Liver (tissue), 10 donors: ENCODE measurements at places on chromosomes 1 and 21. TPM values are rescaled to one million over a fixed set of nuclear protein-coding genes. Genes with fewer than 3 reads are reported as not detected.

Gene SLC26A9
- total RNA-seq = not detected

Gene MEGF6
- 11.0 TPM for total RNA-seq

Gene LRRC53
- total RNA-seq = not detected

Gene LORICRIN
- total RNA-seq = not detected

GRCh38 chr1:170886460-170886859, 48.9 kb upstream of the MROH9 start:
- DNase-seq = no peak
- H3K27me3 ChIP-seq = no peaks in the 10 kb centered on the region
- H3K36me3 ChIP-seq = no peaks in the 10 kb centered on the region
- no peak overlapping the region for H3K27ac ChIP-seq
- no peaks in the 10 kb centered on the region for H3K4me1 ChIP-seq

DNA sequence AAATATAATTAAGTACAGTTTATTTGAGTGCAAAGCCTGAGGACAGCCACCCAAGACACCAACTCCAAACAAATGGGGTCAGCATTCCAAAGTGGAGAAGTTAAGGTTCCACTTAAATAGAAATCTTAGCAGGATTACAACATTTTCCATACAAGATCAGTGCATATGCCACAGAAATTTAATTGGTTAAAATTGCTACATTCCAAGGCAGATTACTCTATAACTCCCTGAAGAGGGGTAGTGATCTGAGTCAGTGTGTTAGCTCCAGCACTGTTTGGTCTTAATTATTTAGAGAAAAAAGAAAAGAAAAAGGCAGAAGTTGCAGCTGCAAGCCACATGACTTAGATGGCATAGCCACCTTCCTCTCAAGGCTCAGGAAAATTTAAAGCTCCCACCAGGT, 297.5 kb downstream of the HHIPL2 start:
- no peak overlapping the region for H3K4me3 ChIP-seq
- H3K27ac ChIP-seq = no peak overlapping the region
- no peak for DNase-seq
- H3K27me3 ChIP-seq = no peaks in the 10 kb centered on the region

DNA sequence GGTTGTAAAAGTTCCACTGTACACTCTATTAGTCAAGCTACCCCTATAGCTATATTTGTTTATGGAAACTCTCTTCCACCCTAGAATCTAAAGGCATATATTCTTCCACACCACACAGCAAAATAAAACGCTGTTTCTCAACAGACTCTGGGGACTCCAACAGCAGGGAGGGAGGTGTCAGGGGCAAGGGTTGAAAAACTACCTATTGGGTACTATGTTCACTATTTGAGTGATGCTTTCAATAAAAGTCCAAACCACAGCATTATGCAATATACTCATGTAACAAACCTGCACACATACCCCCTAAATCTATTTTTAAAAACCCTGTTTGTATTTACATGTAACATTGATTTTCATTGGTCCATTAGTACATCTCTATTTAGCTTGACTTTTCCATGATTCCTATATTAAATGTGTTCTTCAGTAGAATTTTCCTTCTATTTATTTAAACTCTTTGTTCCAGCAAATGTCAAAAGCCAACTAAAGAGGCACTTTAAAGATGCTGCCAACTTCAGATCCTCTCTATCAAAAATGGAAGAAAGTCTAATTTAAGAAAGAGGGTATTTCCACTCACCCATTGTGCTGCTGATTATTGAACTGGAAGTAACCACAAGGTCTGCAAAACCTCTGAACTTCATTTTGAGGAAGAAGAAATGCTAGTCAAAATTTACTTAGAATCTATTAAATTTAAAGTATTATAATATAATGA, 26.2 kb downstream of the RGS7 start:
- no peaks in the 10 kb centered on the region for H3K4me1 ChIP-seq
- no peak overlapping the region for H3K4me3 ChIP-seq
- H3K27ac ChIP-seq = no peak overlapping the region
- no peak for DNase-seq
- H3K36me3 ChIP-seq = no peaks in the 10 kb centered on the region

DNA sequence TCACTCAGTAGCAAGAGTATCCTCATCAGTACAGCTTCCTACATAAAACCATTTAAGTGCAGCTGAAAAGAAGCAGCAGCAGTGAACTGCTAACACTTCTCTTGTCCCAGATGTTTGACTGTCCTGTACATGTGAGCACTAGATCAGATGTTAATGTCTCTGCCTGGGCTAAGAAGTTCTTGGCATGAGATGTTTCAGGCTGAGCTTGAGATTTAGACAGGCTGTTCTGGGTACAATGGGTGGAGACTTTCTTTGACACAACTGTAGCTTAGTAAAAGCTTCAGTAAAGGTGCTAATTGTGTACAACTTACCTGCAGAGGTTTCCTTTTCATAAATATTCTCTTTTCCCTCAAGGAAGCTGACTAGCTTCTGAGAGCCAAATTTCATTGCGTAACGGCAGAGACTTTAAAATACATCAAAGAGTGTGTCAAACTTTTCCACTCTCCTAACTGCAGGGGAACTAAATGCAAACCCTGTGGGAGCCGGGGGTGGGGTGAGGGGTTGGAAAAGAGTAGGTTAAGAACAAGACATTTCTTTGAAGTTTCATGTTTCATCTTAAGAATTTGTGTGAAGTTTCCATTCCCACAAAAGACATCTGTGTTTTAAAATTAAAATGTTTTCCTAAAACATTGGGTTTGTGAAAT, 82.1 kb upstream of the CCDC190 start:
- DNase-seq = no peak
- no peaks in the 10 kb centered on the region for H3K36me3 ChIP-seq
- H3K4me3 ChIP-seq = no peak overlapping the region
- no peaks in the 10 kb centered on the region for H3K27me3 ChIP-seq
